NCI-H1417 treated with DMSO at 0.1 percent for 48 hours (cell line): ENCODE measurements at places on chromosomes 4 and X.

DNA sequence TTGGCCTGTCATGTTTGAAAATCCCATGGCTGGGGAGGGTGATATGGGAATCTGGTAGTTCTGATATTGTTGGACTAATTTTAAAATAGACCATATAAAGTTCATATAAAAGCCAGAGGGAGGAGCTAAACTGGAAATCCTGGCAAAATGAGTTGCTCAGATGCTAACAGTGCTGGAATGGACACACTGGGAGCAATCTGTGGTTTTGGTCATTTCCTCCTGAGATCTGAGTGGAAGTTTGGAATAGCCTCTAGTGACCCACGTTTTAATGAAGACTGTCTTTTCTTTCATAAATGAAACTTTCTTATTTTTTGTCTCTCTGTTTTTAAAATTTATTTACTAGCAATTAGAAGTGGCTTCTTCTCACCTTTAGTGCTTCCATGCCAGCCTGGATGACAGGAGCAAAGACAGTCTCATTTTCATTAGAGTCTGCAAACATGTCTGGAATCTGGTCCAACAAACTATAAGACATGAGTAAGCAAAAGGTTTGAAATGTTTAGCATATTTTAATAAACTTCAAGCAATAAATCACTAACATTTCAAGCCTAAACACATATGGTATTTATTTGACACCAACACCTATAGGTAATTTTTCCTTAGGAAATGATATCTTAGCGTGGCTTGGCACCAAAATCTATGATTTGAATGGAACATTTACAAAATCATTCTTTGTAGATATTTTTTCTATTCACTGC, 66.6 kb downstream of the METTL14 start:
- DNase-seq: no peak

GRCh38 chr4:86452422-86452891, 92.6 kb upstream of the MAPK10 start:
- DNase-seq: peak; percentile 61

DNA sequence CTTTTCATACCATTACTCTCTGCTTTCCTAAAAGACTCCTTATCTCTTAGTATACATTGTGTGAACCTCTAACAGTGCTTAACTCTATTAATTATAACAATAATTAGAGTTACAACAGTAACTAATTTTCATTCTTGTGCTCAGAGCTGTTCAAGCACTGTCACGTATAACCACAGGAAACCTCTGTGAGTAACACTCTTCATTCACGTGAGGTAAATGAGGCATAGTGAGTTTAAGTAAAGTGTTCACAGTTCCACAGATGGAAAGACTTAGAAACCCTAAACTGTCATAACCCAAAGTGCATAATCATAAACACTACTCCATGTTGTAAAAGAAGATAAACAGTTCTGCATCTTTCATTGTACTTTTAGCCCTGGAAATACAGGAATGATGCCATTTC, 222.4 kb downstream of the CCSER1 start:
- no peak for DNase-seq

GRCh38 chr4:130419211-130419975, 1323.4 kb downstream of the C4orf33 start:
- DNase-seq: no peak

DNA sequence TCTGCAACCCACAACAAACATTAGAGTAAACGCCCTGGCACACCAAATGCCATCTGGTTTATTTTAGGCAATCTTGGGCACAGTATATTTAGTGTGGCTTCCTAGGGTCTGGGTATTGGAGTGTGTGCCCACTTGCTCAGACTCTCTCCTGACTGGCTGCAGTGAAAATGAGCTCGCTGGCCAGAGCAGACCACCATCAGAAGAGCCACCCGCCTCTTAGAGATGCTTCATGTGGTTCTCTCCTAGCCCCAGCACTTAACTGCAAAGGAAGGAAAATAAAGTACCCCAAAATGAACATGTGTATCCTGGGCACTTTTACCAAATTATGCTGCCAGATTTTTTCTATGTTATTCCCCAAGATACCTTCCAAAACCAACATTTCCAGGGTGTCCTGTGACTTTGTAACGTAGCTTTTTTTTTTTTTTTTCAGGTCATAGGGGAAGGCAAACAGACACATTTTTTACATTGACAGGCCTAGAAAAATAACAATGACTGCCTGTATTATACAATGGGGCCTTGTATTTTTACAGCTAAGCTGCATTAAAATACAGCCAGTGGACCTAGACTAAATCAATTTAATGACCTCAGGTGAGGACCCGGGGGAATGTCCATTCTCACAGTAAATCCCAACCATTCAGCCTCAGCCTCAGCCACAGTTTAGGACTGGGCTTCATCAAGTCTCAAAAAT, 193.7 kb downstream of the RASL11B start:
- DNase-seq: no peak

GRCh38 chr4:147334478-147334877, 146.4 kb upstream of the EDNRA start:
- no peak for DNase-seq

- peak; percentile 87 for DNase-seq
Measured at GRCh38 chr4:87073199-87074120, 138.6 kb downstream of the AFF1 start.

- no peak for DNase-seq
Measured at GRCh38 chrX:68403038-68403437, 30.3 kb downstream of the OPHN1 start.

- no peak for DNase-seq
Measured at GRCh38 chr4:38837849-38838248, 18.8 kb downstream of the TLR6 start.

DNA sequence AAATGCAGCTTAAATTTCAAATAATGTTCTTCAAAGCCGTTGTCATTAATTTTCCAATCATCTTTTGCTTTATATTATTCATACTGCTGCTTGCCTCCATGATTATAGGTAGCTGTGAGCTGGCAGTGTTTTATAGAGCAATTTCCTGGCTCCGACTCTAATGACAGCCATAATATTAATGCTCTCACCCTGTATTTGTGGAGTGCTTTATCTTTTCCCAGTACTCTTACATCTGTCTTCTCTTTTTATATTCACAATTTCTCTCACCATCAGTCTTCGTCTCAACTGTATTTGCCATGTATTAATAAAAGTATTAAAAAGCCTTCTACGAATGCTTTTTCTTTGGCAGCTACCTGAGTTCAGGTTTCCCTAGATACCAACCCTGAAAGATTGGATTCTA, 21.0 kb downstream of the ATXN3L start:
- peak; percentile 65 for DNase-seq

- no peak for DNase-seq
Measured at GRCh38 chr4:147734496-147734895, 2.6 kb downstream of the ARHGAP10 start.

GRCh38 chrX:40120838-40121580, 23.3 kb upstream of the BCOR start:
- no peak for DNase-seq

DNA sequence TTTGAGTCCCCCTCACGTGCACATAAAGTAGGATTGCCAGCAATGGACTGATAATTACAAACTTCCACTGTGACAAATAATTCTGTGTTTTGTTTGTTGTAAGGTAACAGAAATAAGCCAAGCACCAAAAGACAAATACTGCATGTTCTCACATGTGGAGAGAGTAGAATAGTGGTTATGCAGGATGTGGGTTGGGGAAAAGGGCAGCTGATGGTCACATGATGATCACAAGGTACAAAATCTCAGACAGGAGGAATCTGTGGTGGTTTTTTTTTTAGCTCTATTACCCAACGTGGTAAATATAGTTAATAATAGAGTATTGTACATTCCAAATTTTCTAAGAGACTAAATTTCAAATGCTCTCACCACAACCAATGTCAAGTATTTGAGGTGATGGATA, 182.3 kb downstream of the BANK1 start:
- DNase-seq: no peak

- no peak for DNase-seq
Measured at GRCh38 chrX:47446431-47446830, 36.6 kb downstream of the ZNF41 start.

GRCh38 chrX:40544343-40545266, 36.2 kb upstream of the ATP6AP2 start:
- no peak for DNase-seq

DNA sequence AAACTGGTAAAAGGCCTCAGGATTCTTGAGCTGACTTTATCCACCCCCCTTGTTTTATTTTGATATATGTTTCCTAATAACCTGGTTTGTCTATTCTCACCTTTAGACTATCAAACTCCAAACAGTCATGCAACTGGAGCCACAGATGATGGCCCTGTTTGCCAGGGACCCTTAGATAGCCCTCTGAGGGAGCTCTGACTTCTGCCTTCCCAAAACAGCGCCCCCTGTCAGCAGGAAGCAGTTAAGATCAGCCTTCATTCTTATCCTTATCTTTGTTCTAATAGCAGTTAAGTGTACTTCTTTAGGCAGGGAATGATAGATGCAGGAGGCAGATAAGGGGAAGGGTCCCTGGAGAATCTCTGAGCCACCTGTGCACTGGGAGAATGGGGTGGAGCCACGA, 27.5 kb upstream of the CXCL13 start:
- no peak for DNase-seq

DNA sequence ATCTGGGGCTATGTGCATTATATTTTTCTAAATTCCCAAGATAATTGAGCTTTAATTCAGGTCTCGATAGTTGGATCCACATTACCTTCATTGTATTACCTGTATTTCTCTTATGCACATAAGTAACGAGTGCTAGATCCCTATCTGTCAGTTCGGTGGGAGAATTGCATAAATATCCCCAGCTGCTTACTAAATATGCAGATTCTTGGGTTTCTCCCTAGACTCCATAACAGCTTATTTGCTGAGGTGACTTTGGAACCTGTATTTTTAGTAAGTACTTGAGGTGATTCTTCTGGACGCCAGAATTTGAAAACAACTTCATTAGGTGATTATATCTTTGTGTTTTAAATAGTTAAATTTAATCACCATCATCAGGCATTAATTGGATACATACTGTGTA, 15.0 kb downstream of the UGT8 start:
- no peak for DNase-seq

- no peak for DNase-seq
Measured at GRCh38 chr4:25280210-25280609, 32.4 kb upstream of the ZCCHC4 start.

- DNase-seq: no peak
Measured at GRCh38 chr4:96136056-96136455, 296.2 kb downstream of the PDHA2 start.

DNA sequence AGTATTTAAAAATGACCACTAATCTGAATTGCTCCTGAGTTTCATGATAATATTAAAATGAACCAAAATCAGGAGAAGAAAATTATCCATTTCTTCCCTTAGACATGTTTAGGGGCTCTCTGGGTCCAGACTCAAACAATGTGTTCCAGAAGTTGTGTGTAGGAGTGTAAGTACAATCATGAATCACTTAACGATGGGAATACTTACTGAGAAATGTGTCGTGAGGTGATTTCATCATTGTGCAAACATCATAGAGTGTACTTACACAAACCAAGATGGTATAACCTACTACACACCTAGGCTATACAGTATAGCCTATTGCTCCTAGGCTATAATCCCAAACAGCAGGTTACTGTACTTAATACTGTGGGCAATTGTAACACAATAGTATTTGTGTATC, 74.8 kb downstream of the STPG2 start:
- no peak for DNase-seq

- no peak for DNase-seq
Measured at GRCh38 chr4:108036213-108036612, 46.5 kb downstream of the HADH start.

DNA sequence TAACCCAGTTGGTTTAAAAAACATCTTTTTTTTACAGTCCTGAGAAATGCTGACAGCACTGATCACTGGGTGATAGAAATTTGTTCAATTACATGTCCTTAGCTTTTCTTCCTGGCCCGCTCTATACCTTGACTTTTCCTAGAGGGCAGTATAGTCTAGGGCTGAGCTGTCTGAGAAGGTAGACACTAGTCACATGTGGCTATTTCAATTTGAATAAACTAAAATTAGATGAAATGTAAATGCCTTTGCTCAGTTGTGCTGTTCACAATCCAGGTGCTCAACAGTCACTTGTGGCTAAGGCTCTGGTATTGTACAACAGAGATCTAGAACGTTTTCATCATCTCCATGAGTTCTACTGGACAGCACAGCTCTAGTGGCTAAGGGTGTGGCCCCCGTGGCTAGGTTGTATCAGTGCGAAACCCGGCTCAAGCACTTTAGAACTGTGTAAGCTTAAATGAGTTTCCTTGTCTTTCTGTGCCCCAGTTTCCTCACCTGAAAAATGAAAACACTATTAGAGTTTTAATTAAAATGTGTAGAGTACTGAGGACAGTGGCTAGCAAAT, 111.6 kb upstream of the WDR17 start:
- no peak for DNase-seq

DNA sequence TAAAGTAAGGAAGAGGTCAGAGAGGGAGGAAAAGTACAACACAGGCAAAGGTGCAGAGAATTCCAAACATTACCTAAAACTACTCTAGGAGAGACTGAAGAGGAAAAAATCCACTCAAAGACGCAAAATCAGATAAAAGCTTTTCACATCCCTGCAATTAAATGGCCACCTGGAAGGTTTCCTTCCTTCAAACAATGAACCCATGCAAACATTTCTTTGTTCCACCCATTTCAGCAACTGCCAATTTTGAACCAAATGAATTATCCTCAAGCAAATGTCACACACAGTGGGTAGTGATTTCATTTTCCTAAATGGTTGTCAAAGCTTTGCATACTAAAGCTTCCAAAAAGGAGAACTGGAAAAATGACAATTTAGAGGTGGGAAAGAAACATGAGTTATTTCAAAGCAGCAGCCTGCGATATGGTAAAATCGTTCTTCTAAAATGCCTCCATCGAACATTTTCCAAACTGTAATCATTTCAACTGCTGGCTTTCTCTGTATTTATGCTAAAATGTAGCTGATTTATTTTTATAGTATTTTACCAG, 45.0 kb downstream of the APBB2 start:
- DNase-seq: peak; percentile 90

DNA sequence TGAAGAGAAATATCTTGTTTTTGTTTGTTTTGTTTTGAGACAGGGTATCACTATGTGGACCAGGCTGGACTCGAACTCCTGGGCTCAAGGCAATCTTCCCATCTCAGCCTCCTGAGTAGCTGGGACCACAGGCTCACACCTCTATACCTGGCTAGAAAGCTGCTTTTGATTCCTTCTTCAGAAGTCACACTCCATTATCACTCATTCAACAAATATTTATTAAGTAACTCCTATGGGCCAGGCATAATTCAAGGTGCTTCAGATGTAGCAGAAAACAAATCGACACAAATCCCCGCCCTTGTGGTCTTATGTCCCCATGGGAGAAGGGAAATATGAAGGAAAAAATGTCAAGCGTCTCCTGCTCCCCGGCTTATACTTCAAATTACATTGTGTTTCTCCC, 72.6 kb upstream of the DHX15 start:
- DNase-seq: no peak

GRCh38 chrX:10628906-10629305, 8.5 kb upstream of the MID1 start:
- DNase-seq: no peak
